ENCODE measurements at places on chromosomes 2 and 18. TPM values are rescaled to one million over a fixed set of nuclear protein-coding genes. Genes with fewer than 3 reads are reported as not detected.
A peak's percentile ranks its signal among the peaks of the same experiment; 100 is the strongest.

DNA sequence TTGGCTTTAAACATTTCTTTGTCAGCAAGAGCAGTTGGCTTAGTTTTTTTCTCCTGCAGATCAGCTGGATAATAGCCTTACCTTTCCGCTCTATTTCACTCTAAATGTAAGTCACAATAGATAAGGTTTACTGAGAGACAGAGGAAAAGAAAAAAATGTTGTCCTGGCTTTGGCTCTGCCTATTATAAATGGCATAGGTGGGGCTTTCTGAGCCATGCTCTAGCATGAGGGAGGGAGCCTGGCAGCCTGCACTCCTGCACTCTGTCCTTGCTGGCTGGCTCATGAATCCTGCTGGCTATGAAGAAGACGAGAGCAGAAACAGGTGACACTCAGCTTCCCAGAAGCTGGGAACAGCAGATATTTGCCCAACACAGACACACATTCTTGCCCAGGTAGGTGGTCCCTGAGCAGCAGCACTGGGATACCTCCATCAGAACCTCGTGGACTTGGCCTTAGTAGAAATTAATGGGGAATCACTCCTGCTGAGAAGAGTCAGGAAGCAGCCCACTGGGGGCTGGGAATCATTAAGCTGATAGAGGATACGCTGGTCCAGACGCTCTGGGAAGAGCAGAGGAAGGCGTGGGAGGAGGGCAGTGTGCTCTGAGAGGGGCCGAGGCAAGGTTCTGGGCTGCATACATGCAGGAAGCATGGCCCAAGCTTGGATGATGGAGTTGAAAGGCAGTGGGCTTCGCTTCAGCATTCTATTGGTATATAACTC is 514.4 kb upstream of the HS6ST1 start:
- H3K36me3 ChIP-seq = no peaks in the 10 kb centered on the region
- H3K4me3 ChIP-seq = no peak overlapping the region
- no peak overlapping the region for H3K27ac ChIP-seq
- H3K27me3 ChIP-seq = no peaks in the 10 kb centered on the region

DNA sequence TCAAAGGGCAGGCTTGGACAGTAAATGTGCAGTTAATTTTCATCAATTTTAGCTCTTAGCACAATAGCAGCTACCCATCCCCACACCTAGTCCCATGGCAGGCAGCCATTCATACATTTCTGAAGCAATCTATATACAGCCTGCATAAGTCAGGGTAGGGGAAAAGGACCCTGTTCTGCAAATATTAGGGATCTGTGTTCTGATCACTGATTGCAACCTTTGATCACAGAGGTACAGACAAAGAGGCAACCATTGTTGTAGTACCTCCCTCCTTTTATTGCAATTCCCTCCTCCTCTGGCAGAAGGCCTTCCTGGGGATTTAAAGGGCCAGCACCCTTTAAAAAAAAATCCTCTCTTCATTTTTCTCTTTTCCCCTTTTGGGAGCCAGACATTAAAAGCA is 58.3 kb downstream of the KANSL1L start:
- no peak overlapping the region for H3K4me3 ChIP-seq
- no peak overlapping the region for H3K27ac ChIP-seq
- DNase-seq = no peak
- H3K4me1 ChIP-seq = no peaks in the 10 kb centered on the region

MRO gene
- polyA plus RNA-seq = not detected

DNA sequence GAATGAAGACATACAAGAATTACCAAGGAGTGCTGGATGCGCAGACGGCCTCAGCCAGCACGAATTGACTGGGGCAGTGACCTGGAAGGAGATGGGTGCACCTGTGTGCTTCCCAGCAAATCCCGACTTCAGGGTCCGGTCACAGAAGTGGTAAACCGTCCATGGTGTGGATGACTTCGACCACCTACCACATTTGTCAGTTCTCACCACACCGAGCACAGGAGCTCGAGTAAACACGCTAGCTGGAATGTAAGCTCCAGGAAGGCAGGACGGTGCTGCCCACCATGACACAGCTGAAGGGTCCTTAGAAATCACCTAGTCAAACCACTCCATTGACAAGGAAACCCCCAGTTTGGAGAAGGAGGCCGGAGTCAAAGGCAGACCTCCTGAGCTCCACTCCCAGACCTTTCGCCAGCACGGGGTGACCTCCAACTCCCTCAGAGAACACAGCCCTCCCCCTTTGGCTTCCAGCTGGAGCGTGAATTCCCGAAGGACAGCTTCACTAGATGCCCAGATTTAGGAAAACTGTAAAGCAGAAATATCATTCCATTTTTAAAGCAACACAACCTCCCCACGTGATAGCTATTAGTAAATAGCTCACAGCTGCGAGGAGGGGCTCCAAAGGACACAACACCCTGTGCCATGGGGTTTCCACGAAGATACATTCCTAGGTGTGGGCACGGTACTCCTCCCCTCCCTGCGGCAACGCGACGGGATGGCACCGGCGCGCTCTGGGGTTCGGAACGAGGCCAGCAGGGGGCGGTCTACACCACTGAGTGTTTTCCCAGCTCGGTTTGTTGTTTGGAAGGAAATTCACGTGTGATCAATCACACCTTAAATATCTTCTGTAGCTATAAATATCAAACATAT is 34.1 kb upstream of the GNAL start:
- peak; percentile 55 for DNase-seq
- no peak overlapping the region for H3K27ac ChIP-seq
- no peaks in the 10 kb centered on the region for H3K4me1 ChIP-seq
- no peak overlapping the region for H3K4me3 ChIP-seq
- H3K36me3 ChIP-seq = no peaks in the 10 kb centered on the region
- no peaks in the 10 kb centered on the region for H3K27me3 ChIP-seq

FBXO41 gene
- 3.2 TPM for polyA plus RNA-seq

INPP4A gene
- polyA plus RNA-seq = 75.4 TPM

IMP4 gene
- polyA plus RNA-seq = 82.7 TPM

- H3K27me3 ChIP-seq = no peaks in the 10 kb centered on the region
- no peak overlapping the region for H3K27ac ChIP-seq
- no peaks in the 10 kb centered on the region for H3K36me3 ChIP-seq
- no peak overlapping the region for H3K4me3 ChIP-seq
- H3K4me1 ChIP-seq = no peaks in the 10 kb centered on the region
Measured at GRCh38 chr2:132998221-132998620, 328.2 kb upstream of the LYPD1 start.

GRCh38 chr2:106667478-106668070 is 180.4 kb downstream of the CD8B2 start:
- H3K27ac ChIP-seq = no peak overlapping the region
- DNase-seq = no peak
- H3K27me3 ChIP-seq = no peaks in the 10 kb centered on the region
- H3K4me3 ChIP-seq = no peak overlapping the region
- no peaks in the 10 kb centered on the region for H3K36me3 ChIP-seq

TUBA3E gene
- not detected for polyA plus RNA-seq

- H3K4me1 ChIP-seq = no peaks in the 10 kb centered on the region
- DNase-seq = no peak
- no peaks in the 10 kb centered on the region for H3K27me3 ChIP-seq
- no peak overlapping the region for H3K4me3 ChIP-seq
Measured at GRCh38 chr2:213167271-213167930, 16.0 kb upstream of the IKZF2 start.

GRCh38 chr2:128622371-128622770 is 303.7 kb upstream of the HS6ST1 start:
- no peak overlapping the region for H3K27ac ChIP-seq
- no peaks in the 10 kb centered on the region for H3K27me3 ChIP-seq
- H3K36me3 ChIP-seq = no peaks in the 10 kb centered on the region
- DNase-seq = no peak

GRCh38 chr2:200869014-200869413 is 4.6 kb upstream of the CLK1 start:
- peaks cover 11% of the 10 kb centered on the region for H3K4me1 ChIP-seq
- no peak for DNase-seq
- no peak overlapping the region for H3K4me3 ChIP-seq
- no peaks in the 10 kb centered on the region for H3K27me3 ChIP-seq
- H3K27ac ChIP-seq = no peak overlapping the region

DNA sequence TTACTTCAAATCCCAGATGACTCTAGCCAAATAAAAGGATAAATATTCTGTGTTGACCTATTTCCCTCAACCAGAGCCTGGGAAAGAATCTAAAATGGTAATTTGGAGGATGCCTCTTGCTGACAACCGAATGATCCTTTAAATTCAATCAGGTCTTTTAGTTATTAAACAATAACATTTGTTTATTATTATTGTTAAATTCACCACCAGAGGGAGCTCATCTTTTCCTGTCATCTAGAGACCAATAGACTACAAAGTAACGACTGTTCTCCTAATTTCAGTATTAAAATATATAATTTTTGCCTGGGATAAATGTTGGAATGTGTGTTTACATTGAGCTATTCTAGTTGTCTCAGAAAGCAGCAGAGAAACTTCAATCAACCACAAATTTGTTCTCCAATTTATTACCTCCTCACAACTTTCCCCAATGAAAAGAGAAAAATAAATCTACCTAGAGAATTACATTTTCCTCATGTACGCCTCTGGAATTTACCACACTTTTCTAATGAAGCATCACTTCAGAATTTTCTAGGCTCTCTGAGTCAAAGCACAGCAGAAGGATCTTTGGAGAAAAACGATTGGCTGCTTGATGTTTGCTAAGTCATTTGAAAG is 142.7 kb downstream of the SCG2 start:
- no peak for DNase-seq
- H3K4me3 ChIP-seq = no peak overlapping the region
- H3K36me3 ChIP-seq = no peaks in the 10 kb centered on the region
- no peaks in the 10 kb centered on the region for H3K27me3 ChIP-seq
- no peaks in the 10 kb centered on the region for H3K4me1 ChIP-seq

DNA sequence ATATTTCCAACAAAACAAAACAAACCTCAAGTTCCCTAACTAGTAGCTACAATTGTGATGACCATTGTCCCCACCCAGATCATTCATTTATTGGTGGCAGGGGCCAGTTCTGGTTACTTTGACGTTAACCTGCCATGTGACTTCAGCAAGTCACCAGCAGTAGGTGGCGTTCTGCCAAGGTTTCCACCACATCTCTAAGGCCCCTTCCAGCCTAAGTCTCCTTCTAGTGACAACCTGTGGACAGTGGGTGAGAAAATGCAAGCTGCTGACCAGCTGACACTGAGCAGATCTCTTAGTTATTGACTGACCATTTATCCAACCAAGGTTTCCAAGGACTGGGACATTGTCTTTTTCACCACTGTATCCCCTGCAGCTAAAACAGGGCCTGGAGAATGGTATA is 98.4 kb downstream of the GPR39 start:
- no peak for DNase-seq
- no peaks in the 10 kb centered on the region for H3K36me3 ChIP-seq
- H3K4me1 ChIP-seq = no peaks in the 10 kb centered on the region
- H3K27ac ChIP-seq = no peak overlapping the region
- H3K4me3 ChIP-seq = no peak overlapping the region

DNA sequence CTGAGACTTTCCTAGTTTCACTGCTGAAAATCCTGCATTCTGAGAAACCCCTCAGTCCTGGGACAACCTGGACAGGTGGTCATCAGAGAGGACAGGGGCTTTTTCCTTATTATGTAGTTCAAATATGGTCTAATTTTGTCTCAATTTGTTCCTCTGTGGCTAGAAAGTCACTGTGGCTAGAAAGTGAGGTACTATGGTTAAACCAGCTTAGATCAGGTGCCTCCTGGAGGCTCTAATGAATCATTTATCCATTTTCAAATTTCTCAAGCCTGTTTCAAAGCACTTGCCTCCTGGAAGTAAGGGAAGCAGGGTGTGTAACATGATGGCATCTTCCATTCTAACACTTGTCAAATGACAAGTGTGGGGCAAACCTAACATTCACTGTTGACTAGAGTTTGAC is 326.8 kb downstream of the PIK3C3 start:
- H3K36me3 ChIP-seq = no peaks in the 10 kb centered on the region
- H3K4me3 ChIP-seq = no peak overlapping the region
- no peaks in the 10 kb centered on the region for H3K27me3 ChIP-seq
- H3K4me1 ChIP-seq = no peaks in the 10 kb centered on the region

DNA sequence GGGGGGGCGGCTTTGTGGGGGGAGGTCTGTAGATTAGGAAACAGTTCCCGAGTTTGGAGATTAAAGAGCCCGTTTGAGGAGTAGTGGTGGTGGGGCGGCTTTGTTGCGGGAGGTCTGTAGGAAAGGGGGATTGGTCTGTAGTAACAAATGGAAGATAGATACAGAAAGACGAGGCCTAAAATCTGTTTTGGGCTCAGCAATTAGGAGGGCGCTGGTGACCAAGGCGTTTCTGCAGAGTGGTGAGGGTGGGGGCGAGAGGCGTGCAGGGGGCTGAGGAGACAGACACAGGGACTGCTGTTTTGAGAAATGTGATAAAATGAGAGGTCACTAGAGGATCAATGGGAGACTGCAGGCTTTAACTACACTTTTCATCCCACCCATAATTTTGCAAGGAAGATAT is 1.6 kb upstream of the ADNP2 start:
- no peak overlapping the region for H3K4me3 ChIP-seq
- no peak overlapping the region for H3K27ac ChIP-seq
- no peaks in the 10 kb centered on the region for H3K27me3 ChIP-seq
- H3K36me3 ChIP-seq = no peaks in the 10 kb centered on the region
- no peak for DNase-seq

NEMP2 gene
- polyA plus RNA-seq = 10.0 TPM

DNA sequence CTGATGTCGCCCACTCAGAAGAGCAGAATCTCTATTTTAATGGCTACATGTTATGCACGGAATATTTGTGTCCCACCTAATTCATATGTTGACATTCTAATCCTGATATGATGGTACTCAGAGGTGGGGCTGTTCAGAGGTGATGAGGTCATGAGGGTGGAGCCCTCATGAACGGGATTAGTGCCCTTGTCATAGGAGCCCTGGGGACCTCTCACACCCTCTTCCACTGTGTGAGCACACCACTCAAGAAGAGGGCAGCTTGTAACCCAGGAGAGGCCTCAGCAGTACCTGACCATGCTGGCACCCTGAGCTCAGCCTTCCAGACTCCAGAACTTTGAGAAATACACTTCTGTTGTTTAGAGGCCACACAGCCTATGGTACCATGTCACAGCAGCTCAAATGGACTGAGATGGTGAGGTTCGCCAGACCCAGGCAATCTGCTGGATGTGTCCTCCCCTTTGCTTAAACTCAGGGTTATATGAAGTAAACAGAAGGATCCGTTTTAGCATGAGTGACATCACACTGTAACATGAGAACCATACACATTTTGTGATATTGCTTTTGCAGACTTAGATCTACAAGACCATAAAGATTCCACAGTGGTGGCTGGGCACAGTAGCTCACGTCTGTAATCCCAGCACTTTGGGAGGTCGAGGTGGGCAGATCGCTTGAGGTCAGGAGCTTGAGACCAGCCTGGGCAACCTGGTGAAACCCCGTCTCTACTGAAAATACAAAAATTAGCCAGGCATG is 48.7 kb downstream of the ATOH8 start:
- H3K36me3 ChIP-seq = no peaks in the 10 kb centered on the region
- no peaks in the 10 kb centered on the region for H3K27me3 ChIP-seq
- DNase-seq = no peak
- no peak overlapping the region for H3K27ac ChIP-seq
- peaks cover 9% of the 10 kb centered on the region for H3K4me1 ChIP-seq

GRCh38 chr2:219109471-219109870 is 48.8 kb upstream of the IHH start:
- peak; percentile 58 for DNase-seq
- H3K36me3 ChIP-seq = no peaks in the 10 kb centered on the region
- H3K4me3 ChIP-seq = no peak overlapping the region
- no peaks in the 10 kb centered on the region for H3K4me1 ChIP-seq
- no peaks in the 10 kb centered on the region for H3K27me3 ChIP-seq

- peaks cover 21% of the 10 kb centered on the region for H3K4me1 ChIP-seq
- peaks cover 20% of the 10 kb centered on the region for H3K36me3 ChIP-seq
- no peaks in the 10 kb centered on the region for H3K27me3 ChIP-seq
- no peak for DNase-seq
- no peak overlapping the region for H3K27ac ChIP-seq
Measured at GRCh38 chr2:69434753-69435152, 2.5 kb downstream of the NFU1 start.

GRCh38 chr2:148614322-148615049 is 30.1 kb upstream of the EPC2 start:
- no peaks in the 10 kb centered on the region for H3K4me1 ChIP-seq
- no peaks in the 10 kb centered on the region for H3K27me3 ChIP-seq
- H3K4me3 ChIP-seq = no peak overlapping the region
- no peaks in the 10 kb centered on the region for H3K36me3 ChIP-seq
